SHP77 treated with DMSO at 0.1 percent for 48 hours (cell line): ENCODE measurements at places on chromosomes 7 and 10.

DNA sequence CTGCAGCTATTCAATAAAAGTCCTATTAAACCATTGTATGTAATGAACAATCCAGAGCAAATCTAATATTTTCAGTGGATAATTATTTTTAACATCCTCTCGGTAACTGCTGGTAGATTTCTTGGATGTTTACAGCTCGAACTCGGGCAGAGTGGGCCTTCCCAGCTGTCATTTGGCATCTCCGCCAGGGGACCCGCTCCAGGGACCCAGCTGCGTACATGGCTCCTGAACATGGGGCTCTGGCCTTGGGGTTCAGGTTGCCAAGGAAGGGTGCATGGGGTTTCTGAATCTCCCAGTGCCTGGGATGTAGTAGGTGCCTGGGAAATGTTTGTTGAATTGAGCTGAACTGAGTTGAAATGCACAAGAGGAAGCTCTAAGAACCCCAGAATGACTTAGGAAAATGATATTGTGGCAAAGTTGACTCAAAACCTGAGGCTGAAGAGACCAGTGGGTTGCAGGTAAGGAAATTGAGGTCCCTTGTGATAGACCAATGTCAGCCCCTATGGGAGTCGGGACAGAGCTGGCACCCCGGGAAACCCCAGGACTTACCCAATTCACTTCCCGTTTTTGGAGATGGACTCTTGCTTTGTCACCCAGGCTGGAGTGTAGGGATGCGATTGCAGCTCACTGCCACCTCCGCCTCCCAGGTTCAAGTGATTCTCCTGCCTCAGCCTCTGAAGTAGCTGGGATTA lies 228.4 kb downstream of the CUX1 start:
- no peak for DNase-seq

DNA sequence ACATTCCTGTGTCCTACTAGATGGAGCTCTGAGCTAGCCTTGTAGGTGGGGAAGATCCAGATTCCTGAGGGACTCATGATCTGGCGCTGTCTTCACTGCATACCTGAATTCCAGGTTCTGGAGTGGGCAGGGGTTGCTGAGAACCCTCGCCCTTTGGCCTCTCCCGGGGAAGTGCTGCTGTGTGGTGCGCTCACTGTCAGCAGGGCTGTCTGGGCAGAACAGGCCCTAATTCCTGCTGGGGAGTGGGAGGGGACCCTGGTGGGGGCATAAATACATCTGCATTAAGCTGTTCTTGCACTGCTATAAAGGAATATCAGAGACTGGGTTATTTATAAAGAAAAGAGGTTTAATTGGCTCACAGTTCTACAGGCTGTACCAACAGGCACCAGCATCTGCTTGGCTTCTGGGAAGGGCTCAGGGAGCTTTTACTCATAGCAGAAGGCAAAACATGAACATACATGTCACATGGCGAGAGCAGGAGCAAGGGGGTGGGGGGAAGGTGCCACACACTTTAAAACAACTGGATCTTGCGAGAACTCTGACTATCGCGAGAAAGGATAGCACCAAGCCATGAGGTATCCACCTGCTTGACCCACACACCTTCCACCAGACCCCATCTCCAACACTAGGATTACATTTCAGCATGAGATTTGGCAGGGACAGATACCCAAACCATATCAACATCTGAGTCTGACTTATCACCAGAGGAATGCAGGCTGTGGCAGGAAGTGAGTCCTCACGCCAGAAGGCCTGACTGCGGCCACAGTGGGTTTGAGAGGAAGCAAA lies 115.0 kb downstream of the ADCY1 start:
- DNase-seq: no peak

GRCh38 chr10:58653139-58653538 lies 140.5 kb downstream of the BICC1 start:
- DNase-seq: no peak

GRCh38 chr7:151745706-151746105 lies 131.2 kb downstream of the PRKAG2 start:
- no peak for DNase-seq

- DNase-seq: no peak
These were observed 303.3 kb downstream of the SUGCT start for GRCh38 chr7:40437936-40438634.

DNA sequence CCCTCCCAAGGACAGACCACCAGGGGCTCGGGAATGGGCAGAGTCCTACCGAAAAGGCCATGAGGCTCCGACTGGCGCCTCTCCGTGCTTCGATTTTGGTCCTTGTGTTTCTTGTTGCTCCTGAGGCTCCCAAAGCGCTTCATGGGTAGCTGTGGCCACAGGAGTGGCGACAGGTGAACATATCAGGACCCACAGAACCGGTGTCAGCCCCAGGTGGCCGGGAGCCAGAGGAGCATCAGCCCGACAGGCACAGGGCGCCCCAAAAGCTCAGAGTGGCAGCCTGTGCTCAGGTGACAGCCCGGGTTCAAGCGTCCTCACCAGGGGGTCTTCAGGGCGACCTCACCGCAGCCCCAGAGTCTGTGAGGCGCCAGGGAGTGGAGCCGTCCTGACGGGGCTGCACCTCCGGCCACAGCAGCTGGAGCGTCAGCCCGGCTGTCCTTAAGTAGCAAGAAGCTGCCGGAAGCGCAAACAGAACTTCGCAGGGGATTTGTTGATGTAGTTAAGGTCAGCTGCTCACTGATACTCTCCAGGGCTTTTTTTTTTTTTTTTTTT lies 141.0 kb downstream of the PRKAG2 start:
- DNase-seq: no peak

DNA sequence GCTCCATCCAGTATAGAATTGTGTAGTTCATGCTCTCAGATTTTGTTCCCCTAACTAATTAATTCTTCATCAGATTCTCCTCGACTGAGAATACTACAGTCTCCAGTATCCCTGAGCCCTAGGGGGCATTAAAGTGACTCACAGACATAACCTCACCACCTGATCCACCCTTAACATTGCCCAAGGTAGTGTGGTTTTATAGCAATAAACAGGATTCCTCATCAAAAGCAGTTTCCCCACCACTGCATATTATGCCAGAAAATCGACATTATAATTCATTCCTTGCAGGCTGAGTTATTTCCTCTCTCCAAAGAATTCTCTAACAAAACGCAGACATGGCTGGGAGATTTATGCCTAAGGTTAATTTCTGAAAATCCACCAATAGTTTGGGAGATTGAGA lies 1402.5 kb upstream of the CELF2 start:
- DNase-seq: no peak

GRCh38 chr7:56174875-56175760 lies 58.9 kb upstream of the NUPR2 start:
- DNase-seq: no peak

DNA sequence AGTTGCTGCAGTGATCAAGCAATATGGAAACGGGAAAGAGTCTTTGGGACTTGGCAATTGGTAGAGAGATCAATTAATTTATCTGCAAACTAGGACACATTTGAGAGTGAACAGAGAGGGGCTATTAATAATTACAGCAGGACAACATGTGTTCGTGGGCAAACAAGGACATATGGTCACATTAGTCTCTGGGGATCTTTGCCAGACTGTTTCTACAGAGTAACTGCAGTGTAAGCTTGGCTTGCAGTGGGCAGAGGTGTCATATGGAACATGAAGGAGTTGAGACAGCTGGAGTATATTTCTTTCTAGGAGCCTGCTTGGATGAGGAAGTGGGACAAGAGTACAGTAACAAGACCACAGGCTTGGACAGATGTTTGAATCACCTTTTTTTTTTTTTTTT lies 232.1 kb upstream of the LYZL1 start:
- no peak for DNase-seq

- DNase-seq: peak; percentile 42
These were observed 6.5 kb downstream of the FZD8 start for GRCh38 chr10:35635576-35635975.

DNA sequence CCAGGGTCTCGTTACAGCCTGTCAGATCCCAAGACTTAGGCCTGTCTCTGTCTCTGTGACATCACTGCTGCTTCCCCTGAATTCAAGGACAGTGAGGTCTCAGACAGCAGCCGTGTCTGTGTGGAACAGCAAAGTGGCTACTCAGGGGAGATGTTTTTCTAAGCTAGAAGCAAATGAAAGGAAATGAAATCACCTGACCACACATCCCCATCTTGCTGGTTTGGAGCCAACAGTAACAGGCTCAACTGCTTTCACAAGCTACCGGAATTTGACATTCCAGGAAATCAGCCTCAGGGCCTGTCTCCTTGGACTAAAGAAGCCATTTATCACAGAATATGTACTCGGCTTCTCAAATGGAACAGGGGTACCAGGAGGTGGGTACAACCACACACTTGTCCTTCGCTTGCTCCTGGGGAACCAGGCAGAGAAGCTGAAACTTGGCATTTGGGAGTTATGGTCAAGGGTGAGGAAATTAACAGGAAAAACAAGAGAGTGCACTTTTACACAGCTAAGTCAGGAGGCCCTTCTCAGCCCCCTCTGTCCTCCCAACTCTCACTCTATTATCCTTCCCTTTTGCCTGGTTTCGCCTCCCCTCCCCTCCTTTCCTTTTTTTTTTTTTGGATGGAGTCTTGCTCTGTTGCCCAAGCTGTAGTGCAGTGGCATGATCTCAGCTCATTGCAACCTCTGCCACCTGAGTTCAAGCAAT lies 73.2 kb downstream of the SPDYE5 start:
- DNase-seq: no peak

DNA sequence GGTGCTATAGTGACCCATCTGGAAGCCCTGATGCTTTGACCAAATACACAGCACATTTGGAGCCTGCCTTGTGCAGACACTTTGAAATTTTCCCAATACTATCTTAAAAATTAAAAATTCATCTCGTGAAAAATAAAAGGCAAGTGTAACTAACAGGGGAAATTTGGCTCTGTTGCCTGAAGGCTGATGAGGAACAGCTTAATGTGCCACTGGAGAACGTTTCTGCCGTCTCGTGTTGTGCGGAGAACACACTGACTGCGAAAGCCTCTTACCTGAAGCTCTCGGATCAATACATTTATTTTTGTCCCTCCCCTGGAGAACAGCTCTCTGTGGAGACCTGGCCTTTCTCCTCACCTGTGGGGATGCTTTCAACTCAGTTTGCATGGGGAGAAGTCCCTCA lies 77.2 kb upstream of the CHST15 start:
- DNase-seq: no peak

GRCh38 chr7:44765579-44766415 lies 17.1 kb downstream of the ZMIZ2 start:
- DNase-seq: no peak

DNA sequence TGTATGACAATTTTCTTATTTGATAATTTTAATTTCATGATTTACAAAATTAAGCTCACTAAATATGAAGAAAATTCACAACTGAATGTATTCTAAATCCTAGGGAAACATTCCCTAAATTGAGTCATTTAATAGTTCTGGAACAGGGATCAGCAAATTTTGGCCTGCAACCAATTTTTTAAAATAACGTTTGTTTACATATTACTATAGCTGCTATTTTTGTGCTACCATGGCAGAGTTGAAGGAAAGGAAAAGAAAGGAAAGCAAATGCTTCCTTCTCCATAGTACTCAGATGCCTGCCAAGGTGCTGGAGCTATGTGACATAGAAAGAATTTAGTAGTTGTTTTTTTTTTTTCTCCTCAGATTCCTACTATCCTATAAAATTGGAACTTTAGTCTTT lies 1307.7 kb upstream of the LRRTM3 start:
- DNase-seq: no peak

DNA sequence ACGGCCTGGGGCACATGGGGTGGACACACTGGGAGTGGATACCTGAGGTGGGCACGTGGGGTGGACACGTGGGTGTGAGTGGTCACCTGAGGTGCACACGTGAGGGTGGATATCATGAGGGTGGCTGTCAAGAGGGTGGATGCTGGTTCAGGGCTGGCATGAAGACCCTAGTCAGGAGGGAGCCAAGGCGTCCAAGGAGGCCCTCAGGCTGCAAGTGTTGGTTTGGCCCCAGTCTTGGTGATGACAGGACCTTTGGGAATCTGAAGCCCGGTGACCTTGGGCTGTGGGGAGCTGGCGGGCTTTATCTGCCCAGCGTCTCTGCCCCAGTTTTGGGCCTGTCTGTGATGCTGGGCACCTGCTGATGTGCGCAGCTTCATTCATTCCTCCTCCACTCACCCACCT lies 24.9 kb upstream of the PFKFB3 start:
- DNase-seq: no peak

DNA sequence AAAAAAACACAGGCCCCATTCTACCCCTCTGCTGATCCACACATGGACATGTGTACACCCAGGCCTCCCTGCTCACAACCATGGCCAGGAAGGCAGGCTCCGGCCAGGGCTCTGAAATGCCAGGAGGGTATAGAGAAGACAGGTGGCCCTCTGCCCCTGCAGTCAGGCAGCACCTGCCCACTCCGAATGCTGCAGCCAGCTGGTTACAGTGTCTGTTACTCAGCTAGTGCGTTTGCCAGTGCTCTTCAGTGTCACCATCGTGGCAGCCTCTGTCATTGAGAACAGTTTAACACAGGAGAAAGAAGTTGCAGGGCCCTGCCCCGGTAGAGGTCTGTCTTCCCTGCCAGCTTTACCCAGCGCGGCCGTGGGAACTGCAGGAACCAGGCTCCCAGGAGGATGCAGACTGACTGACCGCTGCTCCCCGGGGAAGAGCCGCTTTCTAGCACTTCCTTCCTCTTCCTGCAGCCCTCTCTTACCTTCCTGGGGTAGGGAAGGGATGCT lies 128.8 kb upstream of the FAM20C start:
- peak; percentile 67 for DNase-seq

- no peak for DNase-seq
These were observed 1.7 kb downstream of the DDX21 start for GRCh38 chr10:68957654-68958053.

- DNase-seq: no peak
These were observed 4.3 kb upstream of the ABCC2 start for GRCh38 chr10:99777918-99778714.

- DNase-seq: no peak
These were observed 70.6 kb downstream of the KMT2E start for GRCh38 chr7:105084581-105084980.

DNA sequence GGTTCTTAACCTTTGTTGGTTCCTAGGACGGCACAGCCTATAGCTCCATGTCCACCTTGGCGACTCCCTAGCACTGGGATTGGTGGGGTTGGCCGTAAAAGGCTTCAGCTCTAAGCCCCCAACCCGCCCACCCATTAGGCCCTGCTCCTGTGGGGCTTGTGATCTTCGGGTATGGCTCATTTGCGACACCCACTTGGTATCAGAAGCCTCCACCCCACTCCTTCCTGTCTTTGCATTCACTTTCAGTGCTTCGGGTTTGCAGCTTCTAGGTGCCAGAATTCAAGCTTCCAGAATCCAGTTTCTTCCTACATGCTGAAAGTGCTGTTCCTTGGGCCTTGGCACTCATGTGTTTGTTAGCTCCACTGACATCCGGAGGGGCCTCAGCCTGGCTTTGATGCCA lies 39.5 kb downstream of the HABP2 start:
- no peak for DNase-seq

GRCh38 chr7:158299607-158300006 lies 288.0 kb downstream of the PTPRN2 start:
- no peak for DNase-seq

DNA sequence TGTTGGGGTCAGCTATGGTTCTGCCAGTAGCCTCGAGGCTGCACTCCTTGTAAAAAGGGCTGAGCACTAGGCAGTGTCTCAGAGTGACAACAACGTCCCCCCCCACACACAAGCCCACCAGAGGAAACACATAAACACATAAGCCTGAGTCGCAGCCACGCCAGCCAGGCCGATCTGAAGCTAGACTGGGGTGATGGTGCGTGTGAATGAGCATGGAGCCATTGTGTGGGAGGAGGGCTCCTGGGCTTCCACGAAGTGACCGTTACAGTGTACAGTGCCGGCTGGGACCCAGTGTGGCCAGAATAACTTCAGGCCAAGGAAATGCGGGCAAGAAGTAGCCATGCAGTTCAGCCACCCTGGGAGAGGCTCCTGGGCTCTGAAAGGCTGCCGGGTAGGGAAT lies 3.7 kb upstream of the C10orf105 start:
- no peak for DNase-seq

- no peak for DNase-seq
These were observed 1135.4 kb downstream of the XPNPEP1 start for GRCh38 chr10:108787932-108788331.
